Forelimb muscle (tissue), 1 donor: ENCODE measurements at places on chromosomes 7 and 10.

GRCh38 chr7:41893656-41894055 is 190.8 kb upstream of the INHBA start:
- DNase-seq = no peak

GRCh38 chr7:35802649-35803048 is 1.8 kb downstream of the SEPTIN7 start:
- DNase-seq = no peak

DNA sequence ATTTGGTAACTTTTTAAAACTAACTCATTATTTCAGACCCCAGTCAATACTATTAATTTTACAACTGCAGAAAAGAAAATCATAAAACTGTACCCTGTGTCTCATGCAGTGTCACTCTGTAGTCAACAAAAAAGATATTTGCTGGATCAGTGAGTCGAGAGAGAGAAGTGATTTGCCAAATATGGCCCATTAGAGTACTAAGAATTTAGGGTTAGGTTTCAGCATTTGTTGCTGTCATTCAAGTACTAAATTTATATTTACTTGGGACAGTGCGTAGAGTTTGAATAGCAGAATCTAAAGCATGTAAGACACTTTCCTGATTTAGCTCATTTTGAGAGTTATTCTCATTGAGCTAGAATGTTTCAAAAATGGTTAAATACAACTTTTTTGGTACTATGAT is 38.9 kb downstream of the CACNA2D1 start:
- DNase-seq = no peak

DNA sequence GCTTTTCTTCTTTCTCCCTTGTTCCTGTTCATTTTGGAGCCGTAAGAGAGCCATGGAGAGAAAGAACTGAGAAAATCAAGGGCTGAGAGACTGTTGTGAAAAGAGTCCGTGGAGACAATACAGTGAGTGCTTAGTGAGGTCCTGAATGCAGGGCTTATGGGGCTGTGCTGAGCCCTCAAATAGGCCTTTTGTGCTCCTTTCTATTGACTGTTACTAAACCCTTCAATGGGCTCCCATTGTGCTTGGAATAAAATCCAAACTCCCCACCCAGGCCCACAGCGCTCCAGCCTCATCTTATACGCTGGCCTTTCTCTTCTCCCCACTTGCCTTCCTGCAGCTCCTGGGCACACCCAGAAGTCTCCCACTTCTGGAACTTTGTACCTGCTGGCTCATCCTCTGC is 243.1 kb upstream of the HABP2 start:
- DNase-seq = no peak

DNA sequence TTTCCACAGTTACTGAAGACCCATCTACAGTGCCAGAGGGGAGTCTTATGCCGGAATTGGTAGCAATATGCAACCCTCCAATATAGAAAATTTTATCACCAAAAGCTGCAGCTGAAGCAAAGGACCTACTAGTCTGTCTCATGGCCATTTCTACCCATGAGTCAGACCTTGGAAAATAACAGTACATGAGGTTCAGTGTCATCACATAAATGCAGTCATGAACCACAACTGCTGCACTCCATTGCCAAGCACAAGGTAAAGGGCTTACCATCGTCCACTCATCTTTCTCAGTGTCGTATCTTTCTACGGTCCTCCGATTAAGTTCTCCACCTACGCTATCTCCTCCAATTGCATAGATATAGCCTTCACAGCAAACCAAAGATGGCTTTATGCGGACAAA is 21.8 kb downstream of the KBTBD2 start:
- DNase-seq = no peak
